Activated T-cell treated with anti-CD3 and anti-CD28 coated beads, Interleukin-2, amount 50 U/mL, for 24 hours (primary cell): ENCODE measurements at places on chromosomes 7 and 10.

GRCh38 chr7:107911981-107912380, 21.0 kb downstream of the DLD start:
- no peak overlapping the region for H3K27ac ChIP-seq
- no peak overlapping the region for H3K4me3 ChIP-seq
- H3K27me3 ChIP-seq = no peaks in the 10 kb centered on the region
- no peak for DNase-seq
- H3K36me3 ChIP-seq = peaks cover 88% of the 10 kb centered on the region

GRCh38 chr7:101677797-101678479, 48.8 kb upstream of the MYL10 start:
- H3K4me3 ChIP-seq = no peak overlapping the region
- DNase-seq = no peak
- no peak overlapping the region for H3K27ac ChIP-seq
- no peaks in the 10 kb centered on the region for H3K36me3 ChIP-seq
- H3K27me3 ChIP-seq = no peaks in the 10 kb centered on the region

- no peaks in the 10 kb centered on the region for H3K4me1 ChIP-seq
- no peak overlapping the region for H3K4me3 ChIP-seq
- H3K36me3 ChIP-seq = no peaks in the 10 kb centered on the region
- no peak overlapping the region for H3K27ac ChIP-seq
- no peaks in the 10 kb centered on the region for H3K27me3 ChIP-seq
- no peak for DNase-seq
Measured at GRCh38 chr10:85226596-85226995, 898.2 kb downstream of the CCSER2 start.

GRCh38 chr7:43769791-43770465, 11.4 kb downstream of the BLVRA start:
- DNase-seq = no peak
- peaks cover 24% of the 10 kb centered on the region for H3K36me3 ChIP-seq
- H3K27me3 ChIP-seq = no peaks in the 10 kb centered on the region
- no peak overlapping the region for H3K4me3 ChIP-seq
- peaks cover 8% of the 10 kb centered on the region for H3K4me1 ChIP-seq

- no peak overlapping the region for H3K4me3 ChIP-seq
- H3K36me3 ChIP-seq = peaks cover 5% of the 10 kb centered on the region
- DNase-seq = no peak
- no peaks in the 10 kb centered on the region for H3K27me3 ChIP-seq
- no peak overlapping the region for H3K27ac ChIP-seq
- H3K4me1 ChIP-seq = peaks cover 3% of the 10 kb centered on the region
Measured at GRCh38 chr10:99769706-99770105, 12.7 kb upstream of the ABCC2 start.

DNA sequence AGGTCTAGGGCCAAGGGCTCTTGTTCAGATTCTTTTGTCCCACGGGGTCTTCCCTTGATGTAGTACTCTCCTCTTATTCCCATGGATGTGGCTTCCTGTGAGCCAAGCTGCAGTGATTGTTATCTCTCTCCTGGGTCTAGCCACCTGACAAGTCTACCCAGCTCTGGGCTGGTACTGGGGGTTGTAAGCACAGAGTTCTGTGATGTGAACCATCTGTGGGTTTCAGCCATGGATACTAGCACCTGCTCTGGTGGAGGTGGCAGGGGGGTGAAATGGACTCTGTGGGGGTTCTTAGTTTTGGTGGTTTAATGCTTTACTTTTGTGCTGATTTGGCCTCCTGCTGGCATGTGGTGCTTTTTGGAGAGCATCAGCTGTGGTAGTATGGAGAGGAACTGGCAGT, 350.8 kb downstream of the DNAJB9 start:
- H3K36me3 ChIP-seq = no peaks in the 10 kb centered on the region
- H3K27me3 ChIP-seq = no peaks in the 10 kb centered on the region
- H3K4me1 ChIP-seq = no peaks in the 10 kb centered on the region
- no peak overlapping the region for H3K4me3 ChIP-seq
- no peak for DNase-seq
- H3K27ac ChIP-seq = no peak overlapping the region

DNA sequence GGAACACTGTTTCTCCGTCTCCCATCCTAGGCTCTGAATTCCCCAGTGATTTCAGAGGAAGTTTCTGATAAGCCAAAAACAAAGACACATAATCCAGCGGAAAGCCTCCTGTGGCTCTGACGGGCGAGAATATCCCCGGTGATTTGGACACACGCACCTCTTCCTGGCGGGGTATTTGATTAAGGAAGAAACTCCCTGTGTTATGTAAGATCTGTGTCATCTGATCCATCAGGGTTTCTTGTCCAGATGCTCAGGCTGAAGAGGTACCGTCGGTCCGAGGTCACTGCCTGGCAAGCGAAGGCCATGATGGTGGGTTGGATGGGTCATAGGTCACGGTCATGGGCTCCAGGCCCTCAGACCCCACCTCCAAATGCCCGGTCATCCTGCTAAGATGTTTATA, 39.6 kb upstream of the DNAJB6 start:
- H3K27me3 ChIP-seq = no peaks in the 10 kb centered on the region
- DNase-seq = no peak
- peak overlapping the region; percentile 2 for H3K27ac ChIP-seq
- H3K4me3 ChIP-seq = no peak overlapping the region
- H3K36me3 ChIP-seq = no peaks in the 10 kb centered on the region
- H3K4me1 ChIP-seq = peaks cover 27% of the 10 kb centered on the region

- H3K36me3 ChIP-seq = no peaks in the 10 kb centered on the region
- no peaks in the 10 kb centered on the region for H3K27me3 ChIP-seq
- no peaks in the 10 kb centered on the region for H3K4me1 ChIP-seq
- no peak overlapping the region for H3K4me3 ChIP-seq
- no peak overlapping the region for H3K27ac ChIP-seq
- DNase-seq = no peak
Measured at GRCh38 chr7:124101173-124101768, 68.4 kb upstream of the TMEM229A start.

- H3K27ac ChIP-seq = peak overlapping the region; percentile 72
- DNase-seq = peak; percentile 42
- H3K4me1 ChIP-seq = peaks cover 57% of the 10 kb centered on the region
- no peaks in the 10 kb centered on the region for H3K27me3 ChIP-seq
- peak overlapping the region; percentile 30 for H3K4me3 ChIP-seq
Measured at GRCh38 chr10:8238986-8239385, 184.5 kb downstream of the GATA3 start.

DNA sequence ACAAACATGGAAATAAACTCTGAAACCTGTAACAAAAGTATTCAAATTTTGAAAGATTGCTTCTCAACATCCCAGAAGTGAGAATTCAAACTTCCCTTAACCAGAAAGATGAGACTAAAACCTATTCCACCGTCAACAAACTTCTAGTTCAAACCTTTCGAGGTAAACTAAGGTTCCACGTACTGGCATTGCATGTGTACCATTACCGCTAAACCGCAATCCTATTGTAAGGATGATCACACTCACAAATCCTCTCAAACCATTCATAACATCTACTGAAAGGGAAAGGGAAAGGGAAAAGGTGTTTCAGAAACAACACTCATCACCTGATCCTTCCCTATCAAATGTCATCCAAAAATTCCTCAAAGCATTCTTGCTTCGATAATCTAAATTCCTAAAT, 3.1 kb downstream of the SMURF1 start:
- no peak for DNase-seq
- peak overlapping the region; percentile 76 for H3K27ac ChIP-seq
- peaks cover 12% of the 10 kb centered on the region for H3K36me3 ChIP-seq
- H3K27me3 ChIP-seq = no peaks in the 10 kb centered on the region
- H3K4me1 ChIP-seq = peaks cover 62% of the 10 kb centered on the region
- peak overlapping the region; percentile 83 for H3K4me3 ChIP-seq

DNA sequence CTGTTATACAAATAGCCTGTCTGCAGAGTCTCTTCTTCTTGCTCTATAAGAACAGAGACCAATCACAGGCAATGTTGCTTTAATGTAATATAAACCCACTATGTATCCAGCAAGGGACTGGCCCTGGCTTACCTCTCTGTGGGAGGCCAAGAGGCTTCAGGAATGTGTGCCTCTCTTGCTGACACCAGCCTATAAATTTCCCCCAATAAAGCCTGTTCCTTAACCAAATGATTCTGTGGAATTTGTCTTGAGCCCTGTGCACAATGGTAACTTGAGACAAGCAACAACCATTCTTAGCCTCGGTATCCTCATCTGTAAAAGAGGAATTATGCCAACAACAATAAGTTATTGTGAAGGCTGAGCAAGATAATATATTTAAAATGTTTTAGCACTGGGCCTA, 563.7 kb downstream of the GRM8 start:
- DNase-seq = no peak
- H3K27ac ChIP-seq = no peak overlapping the region
- H3K36me3 ChIP-seq = no peaks in the 10 kb centered on the region
- no peak overlapping the region for H3K4me3 ChIP-seq

GRCh38 chr10:31749981-31750840, 178.4 kb downstream of the ARHGAP12 start:
- peaks cover 25% of the 10 kb centered on the region for H3K4me1 ChIP-seq
- H3K36me3 ChIP-seq = no peaks in the 10 kb centered on the region
- no peak for DNase-seq
- no peak overlapping the region for H3K27ac ChIP-seq
- no peak overlapping the region for H3K4me3 ChIP-seq

DNA sequence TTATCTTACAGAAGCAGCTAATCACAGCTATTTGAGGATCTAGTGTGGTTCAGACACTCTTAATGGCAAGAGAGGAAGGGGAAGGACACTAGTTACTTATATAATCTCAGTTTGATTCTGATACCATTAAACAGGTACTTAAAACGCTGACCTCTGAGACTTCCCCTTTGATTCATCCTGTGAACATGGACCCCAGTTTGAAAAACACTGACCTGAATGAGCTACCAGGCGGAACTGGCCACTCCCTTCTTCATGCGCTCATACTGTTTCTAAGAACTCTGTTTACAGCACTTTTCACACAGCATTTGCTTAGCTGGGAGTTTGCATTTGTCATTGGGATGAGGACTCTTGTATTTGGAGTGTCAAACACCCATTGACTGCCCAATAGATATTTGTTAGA, 45.7 kb downstream of the BEND7 start:
- no peak overlapping the region for H3K4me3 ChIP-seq
- H3K4me1 ChIP-seq = peaks cover 4% of the 10 kb centered on the region
- H3K27ac ChIP-seq = no peak overlapping the region
- H3K36me3 ChIP-seq = no peaks in the 10 kb centered on the region

DNA sequence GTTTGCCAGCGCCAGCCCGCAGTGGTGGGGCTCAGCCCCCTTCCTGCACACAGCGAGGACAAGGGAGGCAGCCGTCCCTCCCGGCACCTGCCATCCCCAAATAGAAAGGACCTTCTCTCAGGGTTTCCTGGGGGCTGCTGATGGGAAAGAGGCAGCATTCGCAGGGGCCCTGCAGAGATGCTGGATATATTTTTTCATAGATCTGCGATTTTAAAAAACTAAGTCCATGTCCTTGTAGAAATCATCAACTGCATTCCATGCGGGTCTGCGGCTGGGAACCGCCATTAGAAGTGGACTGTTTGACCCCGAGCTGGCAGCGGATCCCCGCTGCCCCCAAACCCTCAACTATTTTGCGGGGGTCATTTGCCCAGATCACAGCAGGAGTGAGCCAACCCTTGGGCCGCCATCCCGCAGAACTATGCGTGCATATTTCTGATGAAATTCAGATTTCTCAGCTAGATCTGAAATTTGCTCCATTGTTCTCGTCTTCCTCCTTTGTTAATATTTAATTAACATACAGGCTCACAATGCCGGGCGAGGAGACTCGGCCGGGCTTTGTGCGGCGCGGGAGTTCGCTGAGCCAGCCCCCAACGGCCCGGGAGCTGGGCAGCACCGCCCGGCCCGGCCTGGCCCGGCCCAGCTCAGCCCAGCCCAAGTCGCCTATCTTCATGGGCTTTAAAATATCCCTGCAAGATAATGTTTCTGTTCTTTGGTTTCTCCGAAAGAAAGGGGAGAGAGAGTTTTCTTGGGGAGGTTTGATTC, 2.0 kb downstream of the EN2 start:
- peak overlapping the region; percentile 81 for H3K27ac ChIP-seq
- H3K4me3 ChIP-seq = no peak overlapping the region
- H3K36me3 ChIP-seq = no peaks in the 10 kb centered on the region
- no peak for DNase-seq
- peaks cover 20% of the 10 kb centered on the region for H3K4me1 ChIP-seq

DNA sequence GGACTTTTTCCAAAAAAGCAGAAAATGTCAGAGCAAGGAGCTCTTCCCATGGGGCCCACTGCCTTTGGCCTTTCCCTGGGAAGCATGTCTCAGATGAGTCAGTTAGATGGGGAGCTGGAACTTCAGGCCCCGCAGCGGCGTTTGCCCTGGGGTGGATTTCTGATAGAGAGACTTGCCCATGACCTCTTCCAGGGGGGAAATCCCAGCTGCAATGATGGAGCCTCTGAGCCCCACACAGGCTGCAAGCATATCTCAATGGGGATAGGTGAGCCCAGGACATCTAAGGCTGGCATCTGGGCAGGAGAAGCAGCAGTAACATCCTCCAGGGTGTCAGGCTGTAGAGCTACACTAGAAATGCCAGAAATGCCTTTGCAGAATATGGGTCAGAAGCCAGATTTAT, 269.2 kb upstream of the TCERG1L start:
- no peak overlapping the region for H3K4me3 ChIP-seq
- H3K27ac ChIP-seq = no peak overlapping the region
- peaks cover 2% of the 10 kb centered on the region for H3K27me3 ChIP-seq
- no peaks in the 10 kb centered on the region for H3K36me3 ChIP-seq
- no peaks in the 10 kb centered on the region for H3K4me1 ChIP-seq

DNA sequence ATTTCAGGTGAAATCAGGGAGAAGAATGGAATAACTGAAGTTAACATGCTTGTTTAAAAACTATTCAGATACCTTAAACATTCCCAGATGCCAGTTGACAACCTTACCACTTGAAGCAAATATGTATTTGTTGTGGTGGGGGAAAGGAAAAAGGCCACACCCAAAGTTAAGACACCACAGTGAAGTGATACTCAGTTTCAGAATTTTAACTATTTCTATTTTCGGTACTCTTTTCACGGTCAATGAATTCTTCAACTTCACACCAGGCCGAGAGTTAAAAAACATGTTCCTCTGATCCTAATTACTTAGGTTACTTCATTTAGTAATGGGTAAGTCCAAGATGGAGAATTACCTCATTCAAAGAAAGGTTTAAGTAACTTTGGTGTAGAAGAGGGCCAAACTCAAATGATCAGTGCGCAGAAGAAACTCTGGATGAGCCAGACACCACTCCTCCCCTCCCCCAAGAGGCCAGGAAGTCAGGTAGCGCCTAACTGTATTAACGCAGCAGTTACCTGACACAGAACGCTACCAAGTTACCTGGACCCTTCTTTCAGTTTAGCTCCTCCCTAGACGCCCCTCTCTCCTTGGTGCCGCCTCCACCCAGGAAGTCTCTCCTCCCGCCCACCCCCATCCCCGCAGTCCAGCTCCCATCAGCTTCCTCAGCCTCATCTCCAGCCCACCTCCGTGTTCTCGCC, 700 bp downstream of the MTPN start:
- peak overlapping the region; percentile 94 for H3K27ac ChIP-seq
- DNase-seq = no peak
- H3K4me1 ChIP-seq = peaks cover 76% of the 10 kb centered on the region
- peaks cover 48% of the 10 kb centered on the region for H3K36me3 ChIP-seq

DNA sequence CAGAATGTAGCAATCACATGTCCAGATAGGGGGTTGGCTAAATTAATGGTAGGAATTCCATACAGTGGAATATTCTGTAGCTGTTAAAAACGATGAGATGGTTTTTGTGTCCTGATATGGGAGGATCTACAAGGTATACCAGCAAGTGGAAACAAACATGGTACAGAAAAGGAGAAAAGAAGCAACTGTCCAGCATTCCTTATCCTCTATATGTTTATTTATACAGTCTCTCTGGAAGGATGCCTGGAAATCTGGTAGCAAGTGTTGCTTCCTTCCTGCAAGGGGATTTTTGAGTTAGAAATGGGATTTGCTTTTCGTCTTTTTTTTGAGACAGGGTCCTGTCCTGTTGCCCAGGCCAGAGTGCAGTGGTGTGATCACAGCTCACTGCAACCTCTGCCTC, 19.3 kb downstream of the IL15RA start:
- DNase-seq = no peak
- no peaks in the 10 kb centered on the region for H3K27me3 ChIP-seq
- H3K36me3 ChIP-seq = peaks cover 83% of the 10 kb centered on the region
- H3K27ac ChIP-seq = no peak overlapping the region
- no peaks in the 10 kb centered on the region for H3K4me1 ChIP-seq
- H3K4me3 ChIP-seq = no peak overlapping the region
